ENCODE measurements at places on chromosomes 13 and 19.

DNA sequence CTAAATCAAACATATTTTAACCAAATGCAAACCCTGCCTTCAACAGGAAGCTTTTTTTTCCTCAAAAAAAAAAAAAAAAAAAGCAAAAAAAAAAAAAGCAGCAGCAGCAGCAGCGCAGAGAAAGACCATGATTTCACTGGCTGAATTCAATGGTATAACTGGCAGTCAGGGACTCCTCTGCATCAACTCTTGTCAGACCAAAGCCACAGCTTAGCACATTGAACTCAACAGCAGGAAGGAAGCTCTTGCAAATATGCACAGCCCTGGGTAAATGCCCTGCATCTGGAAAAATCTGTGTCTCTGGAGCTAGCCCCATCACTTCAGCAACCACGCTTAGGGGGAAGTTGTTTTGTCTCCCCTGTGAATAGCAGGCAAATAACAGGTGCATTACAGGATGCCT is 17.6 kb upstream of the DHRS12 start:
- DNase-seq = no peak

DNA sequence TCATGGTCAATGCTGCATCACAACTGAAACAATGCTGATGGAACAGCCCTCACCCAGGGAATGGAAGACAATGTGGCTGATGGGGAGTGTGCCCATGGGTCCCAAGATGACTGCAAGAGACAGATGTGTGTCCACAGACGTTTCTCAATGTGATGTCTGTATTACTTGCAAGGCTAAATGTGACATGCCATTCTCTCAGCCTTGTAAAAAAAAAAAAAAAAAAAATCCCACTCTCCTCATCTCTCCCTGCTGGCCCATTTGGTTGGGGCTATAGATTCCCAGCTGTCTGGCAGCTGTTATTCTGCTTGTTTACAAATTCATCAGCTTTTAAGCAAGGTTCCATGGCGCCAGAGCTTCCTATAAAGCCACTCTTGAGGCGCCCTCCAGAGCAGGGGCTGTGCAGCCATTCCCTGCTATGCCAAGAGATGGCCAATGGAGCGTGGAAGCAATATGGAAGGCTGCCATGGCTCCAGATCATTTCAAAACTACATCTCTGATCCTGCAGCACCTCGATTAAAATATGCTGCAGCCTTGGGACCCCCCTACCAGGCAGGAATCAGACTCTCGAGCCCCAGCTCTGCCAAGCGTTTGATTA is 294.8 kb downstream of the FOXO1 start:
- no peak for DNase-seq

GRCh38 chr13:67150608-67151007 is 79.5 kb downstream of the PCDH9 start:
- no peak for DNase-seq

DNA sequence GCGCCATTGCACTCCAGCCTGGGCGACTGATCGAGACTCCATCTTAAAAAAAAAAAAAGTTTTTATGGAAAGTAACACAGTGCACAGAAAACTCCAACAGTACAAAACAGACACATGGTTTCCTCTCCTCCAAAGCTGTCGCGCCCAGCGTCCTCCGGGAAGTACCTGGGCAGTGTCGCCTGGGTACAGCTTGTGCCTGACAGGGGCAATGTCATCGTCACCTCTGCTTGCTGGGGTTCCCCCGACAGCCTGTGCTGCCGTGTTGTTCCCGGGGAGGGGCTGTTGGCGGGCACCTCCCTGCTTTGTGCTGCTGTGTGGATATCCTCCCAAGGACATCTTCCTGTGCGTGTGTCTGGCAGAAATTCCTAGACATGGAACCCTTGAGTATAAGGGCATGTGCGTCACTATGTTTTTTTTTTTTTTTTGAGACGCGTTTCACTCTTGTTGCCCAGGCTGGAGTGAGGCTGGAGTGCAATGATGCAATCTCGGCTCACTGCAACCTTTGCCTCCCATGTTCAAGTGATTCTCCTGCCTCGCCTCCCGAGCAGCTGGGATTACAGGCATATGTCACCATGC is 2.4 kb upstream of the F2RL3 start:
- no peak for DNase-seq

GRCh38 chr13:91216928-91217700 is 130.4 kb upstream of the MIR17HG start:
- DNase-seq = no peak

- DNase-seq = no peak
These were observed 26.9 kb upstream of the RCBTB2 start for GRCh38 chr13:48559638-48560320.

All from ovary (tissue), 10 donors.